B cell (primary cell): ENCODE measurements at places on chromosomes 1 and 21.

DNA sequence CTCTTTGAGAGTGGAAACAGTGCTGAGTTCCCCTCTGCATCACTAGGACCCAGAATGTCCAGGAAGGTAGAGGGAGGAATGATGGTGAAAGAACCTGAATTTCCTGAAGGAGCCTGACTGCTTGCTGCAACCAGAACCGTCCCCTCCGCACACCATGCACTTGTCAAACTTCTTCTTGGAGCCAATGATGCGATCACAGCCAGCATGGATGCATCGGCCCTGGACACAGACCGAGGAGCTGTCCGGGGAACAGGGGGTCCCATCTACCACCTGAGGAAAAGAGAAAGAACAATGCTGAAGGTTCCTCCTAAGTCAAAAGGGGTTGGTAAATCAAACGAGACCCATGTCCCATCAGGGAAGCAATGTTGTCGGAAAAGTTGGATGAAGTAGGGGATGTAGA is 6.9 kb downstream of the ADAMTS4 start:
- DNase-seq, result no peak

DNA sequence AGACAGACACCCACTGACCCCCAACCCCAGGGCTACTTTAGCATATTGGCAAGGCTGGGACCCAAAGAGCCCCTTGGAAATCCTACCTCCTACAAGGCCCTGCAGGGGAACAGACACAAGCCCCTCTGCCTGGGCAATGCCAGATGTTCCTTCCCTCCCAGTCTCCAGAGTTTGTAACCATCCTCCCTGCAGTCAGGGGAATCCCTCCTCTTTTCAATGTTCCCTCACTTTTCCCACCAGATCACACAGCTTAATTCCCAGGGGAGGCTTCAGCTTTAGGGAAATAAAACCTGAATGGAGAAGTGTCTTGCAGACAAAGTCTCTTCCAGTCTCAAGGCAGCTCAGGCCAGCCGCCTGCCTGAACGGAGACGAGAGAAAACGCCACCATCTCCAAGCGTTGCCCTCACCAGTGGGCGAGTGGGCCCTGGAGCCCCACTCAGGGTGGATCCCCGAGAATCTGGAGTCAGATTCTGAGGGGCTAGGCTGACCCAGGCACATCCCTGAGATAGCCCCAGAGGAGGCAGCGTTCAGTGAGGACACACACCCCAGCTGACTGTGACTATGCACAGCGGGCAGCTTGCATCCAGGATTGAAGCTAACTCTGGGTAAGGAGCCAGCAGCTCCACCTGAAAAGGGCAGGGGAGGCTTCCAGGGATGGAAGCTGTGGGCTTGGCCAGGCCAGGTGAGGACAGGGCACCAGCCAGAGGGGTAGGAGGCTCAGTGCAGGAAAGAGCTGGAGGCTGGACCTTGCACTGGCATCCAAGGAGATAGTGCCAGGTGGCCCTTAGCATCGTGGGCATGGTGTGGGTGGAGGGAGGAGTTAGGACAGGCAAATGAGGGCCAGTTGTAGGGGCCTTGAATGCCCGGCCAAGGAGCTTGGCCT is 44.0 kb upstream of the ZC3H12A start:
- DNase-seq, result no peak

- peak; percentile 36 for DNase-seq
Measured at GRCh38 chr1:111699268-111699667, 39.9 kb downstream of the INKA2 start.

GRCh38 chr21:14548779-14549178 is 2.7 kb upstream of the SAMSN1 start:
- no peak for DNase-seq

DNA sequence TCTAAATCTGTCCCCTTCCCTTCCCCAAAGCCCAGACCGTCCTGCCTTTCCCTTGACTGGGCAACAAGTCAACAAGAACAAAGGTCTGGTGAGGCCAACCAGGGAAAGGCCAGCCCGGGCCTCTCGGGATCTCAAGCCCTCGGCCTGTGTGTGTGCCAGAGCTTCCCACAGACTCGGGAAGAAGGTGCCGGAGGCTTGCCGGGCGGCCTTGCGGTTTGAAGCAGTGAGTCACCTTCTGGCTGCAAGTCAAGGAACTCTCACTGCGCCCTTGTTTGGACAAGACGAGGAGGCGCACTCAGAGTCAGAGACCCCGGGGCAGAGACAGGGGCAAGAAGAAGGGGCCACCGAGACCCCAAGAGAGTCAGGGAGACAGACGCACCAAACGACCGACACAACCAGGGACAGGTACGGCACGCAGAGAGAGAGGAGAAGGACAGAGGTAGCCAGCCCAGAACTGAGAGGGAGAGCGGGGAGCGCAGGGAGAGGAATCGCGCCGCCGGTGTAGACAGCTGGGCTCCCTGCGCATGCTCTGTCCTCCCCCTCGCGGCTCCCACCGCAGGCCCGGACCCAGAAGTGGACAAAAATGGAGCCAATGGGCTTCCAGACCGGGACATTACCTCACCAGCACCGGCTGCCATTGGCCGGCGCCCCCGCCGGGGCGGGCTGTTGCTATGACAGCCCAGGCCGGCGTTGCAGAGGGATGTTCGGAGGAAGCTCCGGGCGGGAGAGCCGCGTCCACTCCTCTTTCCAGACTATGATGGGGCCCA is 66.6 kb upstream of the LAPTM5 start:
- DNase-seq, result peak; percentile 82

GRCh38 chr1:53410701-53411100 is 48.5 kb upstream of the DMRTB1 start:
- DNase-seq, result no peak

DNA sequence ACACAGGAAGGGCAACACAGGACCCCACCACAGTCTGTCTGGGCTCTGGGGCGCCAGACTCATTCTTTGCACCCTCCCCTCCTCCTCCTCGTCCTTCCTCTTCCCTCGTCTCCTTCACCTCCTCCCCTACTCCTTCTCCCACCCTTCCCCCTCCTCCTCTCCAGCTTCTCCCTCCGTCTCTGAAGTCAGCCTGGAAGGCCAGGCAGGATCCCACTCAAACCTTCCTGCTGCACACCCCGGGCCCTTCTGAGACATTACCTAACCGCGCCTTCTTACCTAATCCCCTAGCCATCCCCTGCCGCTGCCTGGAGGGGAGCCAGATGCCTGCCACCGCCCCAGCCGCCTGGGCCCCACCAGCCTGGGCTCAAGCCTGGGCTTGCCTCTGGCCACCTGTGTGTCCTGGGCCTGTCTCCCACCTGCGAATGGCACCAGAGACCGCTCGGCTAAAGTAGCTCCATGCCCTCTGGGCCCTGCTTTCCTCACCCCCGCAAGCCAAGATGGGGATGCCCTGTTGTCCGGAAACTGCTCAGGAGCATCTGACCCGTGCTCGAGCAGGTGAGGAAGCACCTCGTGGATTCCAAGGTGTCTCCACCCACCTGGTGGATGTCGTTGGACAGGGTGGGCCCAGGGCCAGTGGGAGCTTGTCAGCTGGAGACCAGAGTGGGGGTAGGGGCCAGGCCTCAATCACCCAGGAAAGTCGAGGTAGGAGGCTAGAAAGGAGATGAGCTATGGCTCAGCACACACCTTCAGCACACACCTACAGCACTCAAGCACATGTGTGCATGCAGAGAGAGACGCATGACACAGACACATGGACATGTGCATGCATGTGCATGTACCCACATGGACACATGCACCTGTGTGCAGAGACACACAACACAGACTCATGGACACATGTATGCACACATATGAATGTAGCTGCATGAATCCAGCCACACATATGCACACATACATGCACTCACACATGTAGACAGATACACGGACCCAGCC is 31.9 kb downstream of the WNT9A start:
- DNase-seq, result no peak
